ENCODE measurements at places on chromosomes 12 and 14.
A peak's percentile ranks its signal among the peaks of the same experiment; 100 is the strongest.

GRCh38 chr12:55631733-55632132 lies 5.0 kb upstream of the OR10P1 start:
- DNase-seq, result no peak

DNA sequence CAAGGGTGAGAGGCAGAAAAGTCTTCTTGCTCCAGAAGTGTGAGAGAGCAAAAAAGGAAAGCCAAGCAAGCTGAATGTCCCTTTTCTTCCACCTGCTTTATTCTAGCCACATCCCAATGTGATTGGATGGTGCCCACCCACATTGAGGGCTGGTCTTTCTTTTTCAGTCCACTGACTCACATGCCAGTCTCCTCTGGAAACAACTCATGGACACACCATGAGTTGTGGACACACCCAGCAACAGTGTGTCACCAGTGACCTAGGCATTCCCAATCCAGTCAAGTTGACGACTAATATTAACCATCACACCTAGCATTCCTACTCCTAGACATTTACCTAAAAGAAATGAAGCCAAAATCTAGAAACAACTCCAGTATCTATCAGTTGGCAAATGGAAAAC lies 7.2 kb upstream of the DICER1 start:
- DNase-seq, result no peak

DNA sequence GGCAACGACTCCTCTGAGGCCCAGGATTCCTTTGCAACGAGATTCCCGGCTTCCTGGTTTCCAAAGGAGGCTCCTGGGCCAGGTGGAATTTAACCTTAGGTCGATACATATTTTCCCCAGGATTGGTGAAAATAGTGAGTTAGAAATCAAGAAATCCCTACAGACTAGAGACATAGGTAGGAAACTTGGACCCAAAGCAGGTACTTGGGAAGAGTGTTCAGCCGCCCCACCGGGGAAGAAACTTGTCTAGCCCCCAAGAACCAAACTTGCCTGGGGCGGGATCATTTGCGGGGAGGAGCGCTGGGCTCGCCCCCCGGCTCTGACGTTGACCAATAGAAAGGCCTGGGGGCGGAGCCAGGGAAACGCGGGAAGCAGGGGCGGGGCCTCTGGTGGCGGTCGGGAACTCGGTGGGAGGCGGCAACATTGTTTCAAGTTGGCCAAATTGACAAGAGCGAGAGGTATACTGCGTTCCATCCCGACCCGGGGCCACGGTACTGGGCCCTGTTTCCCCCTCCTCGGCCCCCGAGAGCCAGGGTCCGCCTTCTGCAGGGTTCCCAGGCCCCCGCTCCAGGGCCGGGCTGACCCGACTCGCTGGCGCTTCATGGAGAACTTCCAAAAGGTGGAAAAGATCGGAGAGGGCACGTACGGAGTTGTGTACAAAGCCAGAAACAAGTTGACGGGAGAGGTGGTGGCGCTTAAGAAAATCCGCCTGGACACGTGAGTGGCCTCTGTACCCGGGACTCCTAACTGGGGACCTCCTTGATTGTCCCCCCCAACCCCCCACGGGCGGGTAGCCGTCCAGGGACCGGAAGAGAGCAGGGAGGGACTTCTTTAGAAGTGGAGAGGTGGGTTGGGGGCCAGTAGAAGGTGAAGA lies at the start of gene CDK2:
CDK2 (plus strand) TSS at position 423 of the 874 bp plus-strand sequence; CDS start at position 602, 179 bp downstream.
- DNase-seq, result peak; percentile 27

- DNase-seq, result no peak
These were observed 45.7 kb upstream of the OTX2 start for GRCh38 chr14:56855891-56856461.

GRCh38 chr14:24079491-24080141 lies 8.3 kb downstream of the CPNE6 start:
- DNase-seq, result no peak

- DNase-seq, result no peak
These were observed 52.6 kb upstream of the C14orf180 start for GRCh38 chr14:104526723-104527645.

- no peak for DNase-seq
These were observed 63.2 kb upstream of the INSM2 start for GRCh38 chr14:35470755-35471154.

DNA sequence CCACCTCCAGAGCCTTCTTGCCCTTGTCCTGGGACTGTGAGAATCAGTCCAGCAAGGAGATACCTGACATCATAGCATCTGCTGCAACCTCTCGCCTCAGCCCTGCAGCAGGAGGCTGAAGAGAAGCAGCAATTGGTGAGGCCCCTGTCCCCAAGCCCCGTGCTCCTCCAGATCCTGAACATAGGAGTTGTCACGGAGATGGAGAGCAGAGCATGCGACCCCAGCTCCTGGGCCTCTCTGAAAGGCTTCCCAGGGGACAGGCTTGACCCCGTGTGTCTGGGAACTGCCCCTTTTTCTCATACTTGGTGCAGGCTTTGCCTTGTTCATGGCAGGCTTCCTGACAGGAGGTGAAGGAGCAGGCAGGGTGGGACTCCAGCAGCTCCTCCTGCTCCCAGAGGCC lies 127.7 kb upstream of the PZP start:
- no peak for DNase-seq

Measured in pulmonary artery endothelial cell (primary cell).